Stimulated activated CD8-positive, alpha-beta memory T cell treated with anti-CD3 and anti-CD28 coated beads, Interleukin-4, amount 100 ng/mL, for 4 hours (primary cell): ENCODE measurements at places on chromosomes 1 and 21.

GRCh38 chr1:43832998-43833397, 100.6 kb upstream of the ARTN start:
- no peak for DNase-seq

- DNase-seq = no peak
Measured at GRCh38 chr1:16888860-16889816, 6.6 kb upstream of the RNU1-2 start.

DNA sequence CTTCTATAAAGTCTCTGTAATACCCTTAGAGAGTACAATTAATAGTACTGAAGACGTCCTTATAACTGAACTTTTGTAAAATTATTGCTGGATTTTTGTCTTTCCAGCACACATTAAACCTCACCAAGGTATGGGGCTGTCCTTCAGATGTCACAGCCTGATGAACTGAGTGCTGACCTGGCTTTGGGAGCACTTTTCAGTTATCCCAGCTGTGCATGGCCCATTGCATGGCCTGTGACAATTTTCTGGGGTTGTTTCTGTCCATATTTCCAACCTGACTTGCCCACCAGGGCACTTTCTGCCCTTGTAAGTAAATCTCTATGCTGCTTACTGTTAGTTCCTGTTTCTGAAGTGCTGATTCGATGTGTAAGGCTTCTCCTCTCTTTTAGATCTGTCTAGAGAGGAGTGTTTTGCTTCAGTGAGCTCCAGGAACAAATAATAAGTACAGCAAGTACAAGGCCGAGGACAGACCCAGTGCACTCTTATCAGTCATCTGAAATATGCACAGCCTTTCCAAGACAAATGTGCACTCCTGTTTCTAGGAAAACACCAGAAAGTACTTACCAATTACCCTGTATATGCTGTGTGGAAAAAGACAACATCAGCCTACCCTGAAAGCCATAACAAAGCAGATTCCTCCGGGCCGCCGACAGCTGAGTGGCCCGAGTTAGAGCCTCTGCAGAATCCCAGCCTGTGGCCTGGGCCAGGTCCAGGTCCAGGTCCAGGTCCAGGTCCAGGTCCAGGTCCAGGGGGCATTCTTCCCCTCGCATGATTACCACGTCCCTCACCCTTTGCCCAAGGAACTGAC, 121.7 kb downstream of the DHRS3 start:
- no peak for DNase-seq

DNA sequence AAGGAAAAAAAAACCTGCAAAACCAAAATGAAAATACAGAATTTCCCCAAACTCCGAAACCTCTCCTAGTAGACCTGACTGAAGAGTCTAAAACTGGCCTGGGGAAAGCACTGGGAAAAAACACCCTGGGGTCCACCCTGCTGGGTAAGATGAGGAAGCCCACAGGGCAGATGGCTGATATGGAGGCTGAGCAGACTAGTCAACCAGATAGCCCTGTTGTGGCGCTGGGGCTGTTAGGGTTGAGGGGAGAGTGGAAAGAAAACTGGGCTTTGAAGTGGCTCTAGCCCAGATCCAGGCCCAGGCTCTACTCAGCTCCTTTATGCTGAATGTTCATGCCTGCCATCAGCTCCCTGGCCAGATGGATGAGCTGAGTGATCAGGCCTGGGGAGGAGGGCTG, 6.8 kb upstream of the SLAMF1 start:
- DNase-seq = no peak

DNA sequence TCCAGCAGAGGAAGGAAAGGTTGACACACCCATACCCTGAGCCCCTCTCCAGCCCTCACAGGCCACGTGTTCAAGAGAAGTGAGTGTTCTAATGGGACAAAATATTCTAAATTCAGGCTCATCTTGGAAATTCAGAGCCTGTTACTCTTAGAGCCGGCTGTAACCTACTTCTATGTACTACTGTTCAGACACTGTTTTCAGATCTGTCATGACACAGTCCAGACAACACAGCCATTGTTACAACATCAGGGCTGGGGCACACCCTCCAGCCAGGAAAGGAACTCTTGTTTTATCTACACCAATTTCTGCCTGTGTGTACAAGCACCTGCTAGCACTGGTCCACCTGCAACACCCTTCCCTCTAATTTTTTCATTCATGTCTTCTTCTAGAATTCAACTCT, 145.4 kb upstream of the C8B start:
- no peak for DNase-seq

GRCh38 chr1:163414778-163415177, 93.0 kb downstream of the NUF2 start:
- no peak for DNase-seq
